Stimulated activated CD4-positive, alpha-beta T cell treated with anti-CD3 and anti-CD28 coated beads, Interleukin-2, amount 100 ng/mL, for 24 hours (primary cell): ENCODE measurements at places on chromosomes 2 and 18.
A peak's percentile ranks its signal among the peaks of the same experiment; 100 is the strongest.

DNA sequence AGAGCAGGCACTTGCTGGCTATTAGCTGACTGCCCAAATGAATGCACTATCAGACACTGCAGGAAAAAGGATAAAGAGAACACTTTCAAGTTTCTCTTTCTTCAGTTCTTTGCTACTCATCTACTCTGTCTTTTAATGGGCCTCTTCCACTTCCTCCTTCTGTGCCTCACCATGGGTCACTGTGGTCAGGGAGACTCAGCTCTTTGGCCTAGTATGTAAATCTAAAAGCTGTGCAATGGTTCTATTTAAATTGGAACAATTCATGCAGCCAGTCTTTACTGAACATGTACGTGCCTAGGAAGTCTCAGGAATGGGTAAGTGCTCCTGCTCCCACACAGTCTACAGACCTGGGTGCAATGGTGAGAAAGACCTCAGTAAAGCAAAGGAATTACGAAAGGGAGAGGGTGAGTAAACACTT, 79.1 kb upstream of the DNMT3A start:
- no peak for DNase-seq

GRCh38 chr2:174610243-174610995, 12.8 kb upstream of the WIPF1 start:
- DNase-seq: no peak

- peak; percentile 43 for DNase-seq
Observed at GRCh38 chr2:70785137-70785911, 5.1 kb downstream of the FIGLA start.

DNA sequence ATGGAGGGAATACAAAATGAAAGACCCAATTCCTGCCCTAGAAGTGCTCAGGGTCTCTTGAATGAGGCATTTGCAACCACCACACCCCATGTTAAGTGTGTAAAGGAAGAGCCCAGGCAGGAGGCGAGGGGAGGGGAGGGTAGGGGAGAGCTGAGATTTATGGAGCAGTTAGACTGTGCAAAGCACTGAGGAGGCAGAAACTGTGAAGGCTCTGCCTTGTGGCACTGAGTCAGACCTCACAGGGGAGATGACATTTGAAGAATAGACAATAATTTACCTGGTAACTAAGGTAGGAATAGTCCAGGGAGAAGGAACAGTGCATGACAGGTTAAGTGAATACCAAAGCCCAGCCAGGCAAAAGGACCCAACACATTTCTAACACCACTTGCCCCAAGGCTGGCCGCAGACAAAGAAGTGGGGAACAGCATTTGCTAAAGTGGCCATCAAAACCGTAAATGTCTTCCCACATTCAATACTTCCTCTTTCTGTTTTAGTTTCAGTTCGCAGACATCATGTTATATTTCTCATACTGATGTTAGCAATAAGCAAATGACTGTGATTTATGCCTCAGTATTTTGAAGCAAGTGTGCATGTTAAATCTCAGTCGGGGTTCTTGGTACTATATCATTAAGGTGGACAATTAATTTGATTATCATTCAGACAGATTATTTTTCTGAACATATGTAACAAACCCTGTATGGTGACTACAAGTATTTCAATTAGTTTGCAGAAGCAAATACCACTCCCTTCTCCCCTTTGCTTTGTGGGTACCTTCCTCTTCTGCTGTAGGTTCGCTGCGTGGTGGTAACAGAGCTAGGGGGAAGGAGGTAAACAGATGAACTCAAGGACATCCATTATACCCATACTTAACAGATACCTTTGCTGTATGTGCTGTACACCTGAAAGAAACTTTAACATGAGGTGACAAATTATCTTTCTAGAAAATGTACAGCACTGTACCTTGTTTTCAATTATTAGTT, 27.5 kb downstream of the CDH20 start:
- no peak for DNase-seq

DNA sequence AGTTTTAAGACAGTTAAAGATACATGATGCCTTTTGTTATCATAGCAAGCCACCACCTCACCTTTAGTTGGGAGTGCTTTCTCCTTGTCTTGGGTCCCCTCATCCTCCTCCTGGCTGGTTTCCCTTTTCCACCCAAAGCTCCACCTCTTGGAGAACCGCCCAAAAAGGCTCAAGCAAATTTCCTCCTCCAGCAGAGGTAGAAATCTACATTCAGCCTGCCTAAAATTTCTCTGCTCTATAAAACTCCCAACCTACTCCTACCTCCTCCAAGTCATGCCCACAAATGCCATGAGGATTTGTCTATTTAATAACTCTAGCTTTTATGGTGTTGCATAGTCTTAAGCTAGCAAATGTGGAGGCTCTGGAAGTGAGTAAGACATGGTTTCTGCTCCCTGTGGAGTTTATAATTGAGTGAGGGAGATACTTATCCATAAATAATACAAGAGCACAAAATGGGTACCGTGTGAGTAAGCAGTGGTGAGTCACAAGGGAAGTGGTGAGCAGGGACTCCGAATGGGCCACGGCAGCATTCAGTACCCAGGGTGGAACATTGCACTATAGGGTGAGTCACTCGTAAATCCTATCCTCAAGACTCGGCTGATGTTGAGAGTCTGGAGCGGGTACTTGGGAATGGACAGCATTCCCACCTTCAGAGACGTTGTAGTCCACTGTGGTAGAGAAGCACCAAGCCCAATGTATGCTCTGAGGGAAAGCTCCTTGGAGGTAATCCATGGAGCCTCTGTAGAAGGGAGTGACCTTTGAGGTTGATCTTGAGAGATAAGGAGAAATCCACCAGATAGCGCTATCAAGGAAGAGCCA, 146.3 kb downstream of the RTN4 start:
- DNase-seq: peak; percentile 60
